ENCODE measurements at places on chromosomes 2 and 18.
A peak's percentile ranks its signal among the peaks of the same experiment; 100 is the strongest.

GRCh38 chr2:39701137-39701536 lies 35.4 kb downstream of the TMEM178A start:
- no peak for DNase-seq

DNA sequence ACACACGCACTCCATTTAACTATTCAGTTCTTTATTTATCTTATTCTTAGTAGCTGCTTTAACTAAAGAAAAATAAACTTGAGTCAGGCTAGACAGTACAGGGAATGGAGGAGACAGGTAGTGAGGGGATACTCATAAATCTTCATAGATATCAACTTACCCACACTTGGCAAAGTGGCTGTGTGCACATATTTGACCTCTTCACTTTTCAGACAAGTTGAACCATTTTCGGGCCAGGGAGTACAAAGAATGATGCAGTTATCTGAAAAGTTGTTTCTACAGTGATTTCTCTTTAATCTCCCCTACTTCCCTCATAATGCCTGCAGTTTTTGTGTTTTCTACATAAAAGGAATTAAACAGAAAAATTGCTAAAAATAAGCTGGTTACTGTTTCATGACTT lies 307.5 kb downstream of the GULP1 start:
- no peak for DNase-seq

GRCh38 chr2:5692561-5693286 lies 540 bp downstream of the SOX11 start:
- no peak for DNase-seq

- no peak for DNase-seq
Observed at GRCh38 chr2:149894760-149895159, 307.2 kb upstream of the MMADHC start.

- no peak for DNase-seq
Observed at GRCh38 chr2:1222056-1222455, 191.2 kb upstream of the TPO start.

- DNase-seq = no peak
Observed at GRCh38 chr2:51218047-51218446, 186.1 kb upstream of the NRXN1 start.

DNA sequence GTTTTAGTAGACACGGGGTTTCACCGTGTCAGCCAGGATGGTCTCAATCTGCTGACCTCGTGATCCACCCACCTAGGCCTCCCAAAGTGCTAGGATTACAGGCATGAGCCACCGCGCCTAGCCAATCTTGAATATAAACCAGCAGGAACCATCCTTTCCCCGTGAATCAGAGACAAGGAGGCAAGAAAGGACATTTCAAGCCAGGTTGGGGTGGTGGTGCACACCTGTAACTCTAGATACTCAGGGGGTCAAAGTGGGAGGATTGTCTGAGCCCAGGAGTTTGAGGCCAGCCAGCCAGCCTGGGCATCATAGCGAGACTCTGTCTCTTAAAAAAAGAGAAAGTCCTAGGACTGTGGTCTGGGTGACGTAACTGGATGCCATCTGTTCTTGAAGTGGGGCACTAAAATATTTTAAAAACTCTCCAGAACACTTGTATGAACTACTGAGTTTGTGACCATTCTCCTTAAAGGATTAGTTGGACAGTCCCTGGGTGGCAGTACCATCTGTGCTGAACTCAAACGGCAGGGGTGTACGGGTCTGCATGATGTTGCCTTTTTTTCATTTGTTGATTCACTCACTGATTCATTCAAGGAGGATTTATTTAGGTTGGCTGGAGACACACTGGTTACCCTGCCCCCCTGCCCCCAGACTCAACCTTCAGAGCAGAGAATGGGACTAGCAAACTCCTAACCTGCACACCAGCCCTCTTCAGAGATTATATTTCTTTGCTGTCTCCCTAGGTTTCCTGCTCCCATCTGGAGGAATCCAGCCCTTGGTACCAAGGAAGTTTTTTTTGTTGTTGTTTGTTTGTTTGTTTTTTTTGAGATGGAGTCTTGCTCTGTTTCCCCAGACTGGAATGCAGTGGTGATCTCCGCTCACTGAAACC lies 2.9 kb upstream of the TLX2 start:
- DNase-seq = no peak

DNA sequence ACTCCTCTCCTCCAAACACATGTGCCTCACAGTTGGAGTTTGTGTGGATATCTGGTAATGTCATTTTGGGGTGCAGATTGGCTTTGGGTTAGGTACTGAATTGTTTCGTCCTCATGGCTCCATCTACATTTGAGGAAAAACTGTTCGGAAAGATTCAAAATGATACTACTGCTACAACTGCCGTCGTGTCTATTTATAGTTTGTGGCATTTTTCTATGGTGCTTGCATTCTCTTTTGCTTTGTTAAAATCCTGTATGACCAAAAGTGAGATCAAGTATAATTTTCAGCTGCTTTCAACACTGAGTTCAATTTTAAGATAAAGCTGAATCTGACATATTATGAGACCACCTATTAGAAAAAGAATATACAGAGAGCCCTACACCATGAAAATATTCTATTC lies 176.3 kb upstream of the DSEL start:
- no peak for DNase-seq

DNA sequence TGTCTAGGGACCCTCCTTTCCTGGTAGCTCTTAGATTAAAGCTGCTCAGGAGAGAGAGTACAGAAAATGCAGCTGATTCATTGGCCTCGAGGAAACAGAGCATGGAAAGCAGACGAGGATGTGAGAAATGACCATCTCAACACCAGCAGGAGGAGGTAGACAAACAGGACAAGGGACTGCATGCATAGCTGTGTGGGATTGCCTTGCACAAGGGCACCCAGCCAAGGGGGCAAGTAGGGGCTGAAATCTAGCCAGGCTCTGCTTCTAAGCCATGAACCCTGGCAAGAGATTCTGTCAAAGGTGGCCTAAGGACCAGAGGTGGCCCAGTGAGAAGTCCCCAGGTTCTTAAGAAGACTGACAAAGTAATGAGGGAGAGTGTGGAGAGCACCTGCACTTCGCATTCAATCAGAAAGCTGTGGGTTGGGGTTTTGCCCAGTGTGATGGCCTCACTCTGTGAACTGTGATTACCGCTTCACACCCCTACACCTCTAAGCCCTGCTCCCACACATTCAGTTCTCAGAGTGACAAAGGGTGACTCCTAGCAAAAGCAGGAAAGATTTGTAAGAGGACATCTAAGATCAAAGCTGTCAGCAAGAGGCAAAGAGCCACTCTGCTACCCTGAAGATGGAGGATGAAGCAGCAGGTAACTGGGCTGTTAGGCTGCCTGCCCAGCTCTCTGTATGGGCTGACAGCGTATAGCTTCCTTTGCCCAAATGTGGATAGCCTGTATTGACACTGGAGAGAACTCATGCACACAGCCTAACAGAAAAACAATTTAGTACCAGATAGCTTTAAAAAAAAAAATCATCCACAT lies 151.3 kb upstream of the PELI1 start:
- no peak for DNase-seq

DNA sequence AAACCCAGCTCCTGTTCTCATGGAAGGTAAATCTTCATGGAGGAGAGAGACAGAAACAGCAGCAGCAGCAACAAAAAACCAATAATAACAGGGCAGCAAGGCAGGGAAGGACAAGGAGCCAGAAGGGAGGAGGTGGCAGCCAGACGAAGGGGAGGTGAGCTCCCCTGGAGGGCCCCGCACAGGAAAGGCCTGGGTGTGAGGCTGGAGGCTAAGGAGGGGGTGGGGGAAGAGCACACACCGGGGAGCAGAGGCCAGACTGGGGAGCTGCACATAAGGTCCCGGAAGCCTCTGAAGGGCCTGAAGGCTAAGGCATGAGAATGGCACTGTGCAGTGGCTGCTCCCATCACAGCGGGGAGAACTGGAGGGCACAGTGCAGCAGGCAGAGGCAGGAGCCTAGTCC lies 94.8 kb upstream of the SMAD7 start:
- no peak for DNase-seq

- DNase-seq = no peak
Observed at GRCh38 chr2:228819701-228820100, 451.4 kb downstream of the PID1 start.

GRCh38 chr2:179180242-179180641 lies 84.4 kb downstream of the SESTD1 start:
- DNase-seq = no peak

- DNase-seq = no peak
Observed at GRCh38 chr18:47999801-48000248, 69.4 kb upstream of the SMAD2 start.

GRCh38 chr2:174957050-174957449 lies 48.1 kb downstream of the CHN1 start:
- no peak for DNase-seq

- no peak for DNase-seq
Observed at GRCh38 chr18:78768656-78769501, 210.7 kb upstream of the SALL3 start.

GRCh38 chr2:120716641-120717585 lies 18.8 kb upstream of the GLI2 start:
- DNase-seq = no peak

DNA sequence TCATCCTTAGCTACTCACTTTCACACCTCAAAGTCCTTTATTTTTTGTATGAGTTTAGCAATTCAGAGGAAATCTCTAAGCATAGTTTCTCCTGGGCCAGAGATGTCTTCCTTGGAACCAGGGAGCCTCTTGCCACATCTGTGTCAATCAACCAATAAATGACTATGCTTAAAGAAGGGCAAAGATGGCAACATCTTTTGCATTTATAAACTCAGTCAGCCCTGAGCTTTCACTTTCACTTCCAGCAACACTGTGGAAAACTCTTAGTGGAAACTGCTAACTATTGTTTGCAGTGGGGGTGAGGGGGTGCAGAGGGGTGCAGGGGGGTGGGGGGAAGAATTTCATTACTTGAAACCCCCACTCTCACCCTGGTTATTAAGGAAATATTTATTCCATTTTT lies 3.4 kb downstream of the ACVR1C start:
- no peak for DNase-seq

GRCh38 chr2:191757208-191757607 lies 79.3 kb downstream of the NABP1 start:
- DNase-seq = no peak

GRCh38 chr18:55404136-55404830 lies 183.7 kb downstream of the TCF4 start:
- DNase-seq = no peak

GRCh38 chr2:136381722-136382633 lies 264.0 kb upstream of the CXCR4 start:
- peak; percentile 48 for DNase-seq
